ENCODE measurements at places on chromosomes 7 and 10. TPM values are rescaled to one million over a fixed set of nuclear protein-coding genes. Genes with fewer than 3 reads are reported as not detected.

EPHA1 gene
- 0.11 TPM for total RNA-seq

PON1 gene
- total RNA-seq: not detected

MEIG1 gene
- total RNA-seq: 0.22 TPM

MRLN gene
- not detected for total RNA-seq

TMEM229A gene
- total RNA-seq: not detected

GHRHR gene
- not detected for total RNA-seq

ANKRD1 gene
- 92.0 TPM for total RNA-seq

PAX2 gene
- not detected for total RNA-seq

CUBN gene
- 19.9 TPM for total RNA-seq

FOXP2 gene
- 4.0 TPM for total RNA-seq

ZNF488 gene
- total RNA-seq: not detected

C10orf53 gene
- not detected for total RNA-seq

AGR2 gene
- total RNA-seq: not detected

SAP25 gene
- not detected for total RNA-seq

PNLIPRP1 gene
- total RNA-seq: not detected

SPRN gene
- total RNA-seq: not detected

AKR1B15 gene
- not detected for total RNA-seq

AOAH gene
- total RNA-seq: 0.52 TPM

OSBPL3 gene
- 14.2 TPM for total RNA-seq

PLAC9 gene
- total RNA-seq: 2.4 TPM

PRSS1 gene
- not detected for total RNA-seq
